ENCODE measurements at places on chromosomes 1 and 21. TPM values are rescaled to one million over a fixed set of nuclear protein-coding genes. Genes with fewer than 3 reads are reported as not detected.

- ATAC-seq: no peak
Measured at GRCh38 chr1:77534456-77534855, 148.0 kb downstream of the ZZZ3 start.

DNA sequence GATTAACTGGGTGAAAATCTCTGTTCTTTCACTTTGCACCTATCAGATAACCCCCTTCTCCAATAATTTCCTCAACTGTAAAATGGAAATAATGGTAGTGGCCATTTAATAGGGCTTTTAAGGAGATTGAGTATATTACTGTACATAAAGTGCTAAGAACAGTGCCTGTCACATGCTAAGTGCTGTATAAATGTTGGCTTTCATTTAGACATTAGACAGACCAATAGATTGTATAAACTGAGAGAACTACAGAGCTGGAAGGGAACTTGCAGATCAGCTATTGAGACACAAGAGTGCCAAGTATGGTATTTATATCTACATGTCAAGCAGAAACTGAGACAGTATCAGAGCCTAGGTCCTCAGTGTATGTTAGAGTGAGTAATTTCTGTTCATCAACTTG lies 934.7 kb downstream of the PLA2G4A start:
- ATAC-seq: no peak

- no peak for ATAC-seq
Measured at GRCh38 chr1:101613546-101613945, 376.7 kb downstream of the S1PR1 start.

DNA sequence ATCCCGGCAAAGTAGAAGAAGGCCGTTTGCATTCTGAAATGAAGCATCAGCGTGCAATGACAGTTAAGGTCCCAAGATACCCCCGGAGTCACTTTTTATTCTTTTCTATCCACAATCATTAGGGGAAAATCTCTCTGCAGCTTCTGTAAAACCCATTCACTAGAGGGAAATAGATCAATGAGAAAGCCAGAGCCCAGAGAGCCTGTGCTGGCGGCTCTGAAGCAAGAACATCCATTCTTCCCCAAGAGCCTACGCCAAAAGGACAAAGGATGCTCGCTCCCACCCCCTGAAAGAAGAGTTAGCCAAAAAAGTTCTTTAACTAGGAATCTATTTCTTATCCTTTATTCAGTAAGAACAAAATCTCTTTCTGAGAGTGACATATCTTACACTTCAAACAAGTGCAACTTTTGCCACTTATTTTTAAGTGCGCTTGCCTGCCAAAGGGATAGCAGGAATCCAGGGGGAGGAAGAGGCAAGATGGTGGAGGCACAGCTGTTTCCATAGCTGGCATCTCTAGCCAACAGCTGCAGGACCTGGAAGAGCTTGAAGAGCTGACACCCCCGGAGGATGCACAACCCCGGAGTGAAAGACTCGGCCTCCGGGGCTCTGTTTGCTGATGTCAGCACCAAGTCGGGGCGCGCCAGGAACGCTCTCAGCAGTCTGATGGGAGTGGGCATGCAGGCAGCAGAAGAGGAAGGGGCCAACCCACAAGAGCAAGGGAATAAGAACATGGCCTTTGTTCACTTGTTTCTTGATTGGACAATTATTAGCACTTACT lies 68.7 kb downstream of the KCNN3 start:
- no peak for ATAC-seq

DNA sequence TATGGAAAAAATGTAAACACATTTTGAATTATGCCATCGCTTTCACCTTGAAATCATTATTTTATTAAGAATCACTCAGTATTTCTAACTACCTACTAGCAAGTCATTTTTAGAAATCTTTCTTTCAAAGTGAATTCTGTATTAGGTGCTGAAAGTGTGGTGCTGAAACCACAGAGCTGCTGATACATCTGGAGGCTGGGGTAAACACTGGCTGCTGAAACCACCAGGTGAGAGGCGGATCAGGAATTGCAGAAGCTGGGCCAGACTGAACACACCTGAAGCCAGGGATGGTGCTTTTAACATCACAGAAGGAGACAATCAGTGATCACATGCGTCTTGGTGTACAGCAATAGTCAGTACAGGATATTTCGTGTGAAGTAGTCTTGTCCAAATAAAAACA lies 42.2 kb upstream of the KCNE1 start:
- no peak for ATAC-seq

DNA sequence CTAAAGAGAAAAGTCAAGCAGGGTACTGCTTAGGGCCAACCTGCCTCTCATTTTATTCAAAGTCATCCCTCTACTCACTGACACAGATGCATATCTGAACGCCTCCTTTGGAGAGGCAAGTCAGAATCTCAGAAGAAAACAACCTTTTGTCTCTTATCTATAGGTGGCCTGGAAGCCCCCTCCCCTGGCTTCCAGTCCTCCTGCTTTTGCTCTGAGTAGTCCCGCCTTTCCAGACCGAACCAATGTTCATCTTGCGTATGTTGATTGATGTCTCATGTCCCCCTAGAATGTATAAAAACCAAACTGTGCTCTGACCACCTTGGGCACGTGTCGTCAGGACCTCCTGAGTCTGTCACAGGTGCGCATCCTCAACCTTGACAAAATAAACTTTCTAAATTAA lies 81.8 kb downstream of the WDR4 start:
- no peak for ATAC-seq

- no peak for ATAC-seq
Measured at GRCh38 chr1:21270086-21270689, 20.1 kb downstream of the ECE1 start.

DNA sequence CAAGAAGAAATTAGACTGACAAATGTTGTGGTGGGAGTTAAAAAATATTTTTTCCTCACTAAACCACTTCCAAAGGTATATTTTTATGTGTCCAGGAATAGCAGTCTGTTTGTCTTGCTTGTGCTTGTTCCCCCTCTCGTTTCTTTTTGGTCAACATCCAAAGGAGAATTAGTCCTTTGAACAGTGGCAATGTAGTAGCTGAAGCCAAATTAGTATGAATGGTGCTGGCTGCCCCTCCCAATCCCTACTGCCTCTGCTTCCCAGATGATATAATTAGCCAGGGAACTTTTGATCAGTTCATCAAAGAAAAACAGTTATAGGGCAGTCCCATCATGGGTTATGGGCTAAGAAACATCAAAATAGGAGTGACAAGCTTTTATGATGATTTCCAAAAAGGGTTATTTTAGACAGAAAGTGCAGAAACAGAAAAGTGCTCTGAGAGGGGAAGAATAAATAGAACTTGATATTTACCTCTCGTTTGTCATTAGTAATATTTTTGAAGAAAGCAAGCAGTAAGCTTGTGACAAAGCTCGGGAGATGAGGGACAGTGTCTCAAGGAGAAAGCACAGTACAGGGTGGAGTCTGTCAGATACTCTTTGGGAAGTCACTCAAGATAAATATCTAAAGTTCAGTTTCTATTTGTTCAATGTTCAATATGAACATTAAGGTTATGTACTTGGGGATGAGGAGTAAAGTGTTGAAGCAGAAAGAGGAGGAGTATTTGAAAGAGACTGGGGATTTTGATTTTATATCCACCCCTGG lies 239.1 kb downstream of the HLX start:
- ATAC-seq: no peak

- no peak for ATAC-seq
Measured at GRCh38 chr1:224559981-224560728, 56.0 kb upstream of the CNIH3 start.

- ATAC-seq: peak; percentile 87
Measured at GRCh38 chr21:44955141-44955797, 15.4 kb downstream of the SLX9 start.

- no peak for ATAC-seq
Measured at GRCh38 chr21:34204481-34205439, 131.4 kb downstream of the MRPS6 start.

APCS gene
- total RNA-seq: not detected

RGS1 gene
- 1.1 TPM for total RNA-seq

SMCP gene
- not detected for total RNA-seq

ATP6V1G3 gene
- total RNA-seq: not detected

VSIG8 gene
- total RNA-seq: not detected
